ENCODE measurements at places on chromosomes 2 and 18. TPM values are rescaled to one million over a fixed set of nuclear protein-coding genes. Genes with fewer than 3 reads are reported as not detected.

DNA sequence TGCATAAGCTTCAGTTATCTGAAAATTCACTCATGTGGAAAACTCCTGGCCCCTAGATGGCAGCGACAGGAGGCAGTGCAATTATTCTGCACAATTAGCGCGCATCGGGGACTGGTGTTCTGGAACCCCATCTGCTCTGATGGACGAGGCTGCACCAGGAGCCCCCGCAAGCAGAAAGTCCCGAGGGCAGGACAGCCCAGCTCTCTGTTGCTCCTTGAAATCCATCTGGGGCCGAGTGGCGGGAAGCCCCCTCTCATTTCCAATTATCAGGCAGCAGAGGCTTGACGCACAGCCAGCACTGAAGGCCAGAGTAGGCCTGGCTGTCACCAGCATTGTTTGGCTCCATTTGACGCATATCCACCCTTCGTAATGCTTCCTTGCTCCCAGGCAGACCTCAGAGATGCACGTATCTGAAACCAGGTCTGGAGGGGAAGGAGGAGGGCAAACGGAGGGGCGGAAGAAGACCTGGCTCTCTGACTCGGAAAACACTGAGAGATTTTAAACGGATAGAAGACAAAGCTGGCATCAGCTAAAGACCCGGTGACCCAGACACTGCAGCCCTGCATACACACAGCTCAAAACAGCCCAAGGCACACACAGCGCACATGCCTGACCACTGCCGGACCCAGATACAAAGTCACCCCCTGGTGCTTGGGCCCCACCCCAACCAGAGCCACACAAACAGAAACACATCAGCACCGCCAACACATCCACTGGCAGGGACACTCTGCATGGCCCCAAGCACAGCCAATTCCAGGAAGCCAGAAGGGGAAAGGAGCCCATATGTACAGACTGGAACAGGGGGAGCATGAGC, 69.8 kb downstream of the TNS1 start:
- peak overlapping the region; percentile 5 for H3K4me3 ChIP-seq
- no peaks in the 10 kb centered on the region for H3K27me3 ChIP-seq
- H3K27ac ChIP-seq, result peak overlapping the region; percentile 96
- peaks cover 25% of the 10 kb centered on the region for H3K4me1 ChIP-seq
- peak; percentile 78 for DNase-seq

DNA sequence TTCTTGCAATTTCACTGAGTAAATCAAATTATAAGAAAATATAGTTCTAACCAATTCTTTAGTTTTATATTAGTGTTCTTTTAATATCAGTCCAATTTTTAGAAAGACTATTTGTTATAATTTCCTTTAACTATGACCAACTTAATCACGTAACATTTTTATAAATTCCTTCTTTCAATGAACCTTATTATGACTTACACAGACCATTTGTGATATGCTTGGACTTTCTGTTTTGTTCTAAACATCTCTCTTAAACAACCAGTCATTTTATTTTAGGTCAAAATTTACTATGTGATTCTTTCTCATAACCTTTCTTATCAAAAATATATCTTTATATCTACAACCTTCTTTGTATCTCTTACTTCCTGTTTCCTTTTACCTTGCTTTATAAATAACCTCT, 39.5 kb upstream of the DYNAP start:
- DNase-seq, result no peak
- H3K4me1 ChIP-seq, result no peaks in the 10 kb centered on the region
- H3K36me3 ChIP-seq, result no peaks in the 10 kb centered on the region
- H3K27me3 ChIP-seq, result no peaks in the 10 kb centered on the region
- H3K27ac ChIP-seq, result no peak overlapping the region

GRCh38 chr2:119338272-119338671, 28.4 kb downstream of the C2orf76 start:
- no peaks in the 10 kb centered on the region for H3K4me1 ChIP-seq
- no peaks in the 10 kb centered on the region for H3K27me3 ChIP-seq
- no peak overlapping the region for H3K4me3 ChIP-seq

- no peak overlapping the region for H3K4me3 ChIP-seq
- peak overlapping the region; percentile 9 for H3K27ac ChIP-seq
- no peaks in the 10 kb centered on the region for H3K36me3 ChIP-seq
- no peaks in the 10 kb centered on the region for H3K27me3 ChIP-seq
These were observed 105.0 kb upstream of the STK17B start for GRCh38 chr2:196276421-196276820.

DNA sequence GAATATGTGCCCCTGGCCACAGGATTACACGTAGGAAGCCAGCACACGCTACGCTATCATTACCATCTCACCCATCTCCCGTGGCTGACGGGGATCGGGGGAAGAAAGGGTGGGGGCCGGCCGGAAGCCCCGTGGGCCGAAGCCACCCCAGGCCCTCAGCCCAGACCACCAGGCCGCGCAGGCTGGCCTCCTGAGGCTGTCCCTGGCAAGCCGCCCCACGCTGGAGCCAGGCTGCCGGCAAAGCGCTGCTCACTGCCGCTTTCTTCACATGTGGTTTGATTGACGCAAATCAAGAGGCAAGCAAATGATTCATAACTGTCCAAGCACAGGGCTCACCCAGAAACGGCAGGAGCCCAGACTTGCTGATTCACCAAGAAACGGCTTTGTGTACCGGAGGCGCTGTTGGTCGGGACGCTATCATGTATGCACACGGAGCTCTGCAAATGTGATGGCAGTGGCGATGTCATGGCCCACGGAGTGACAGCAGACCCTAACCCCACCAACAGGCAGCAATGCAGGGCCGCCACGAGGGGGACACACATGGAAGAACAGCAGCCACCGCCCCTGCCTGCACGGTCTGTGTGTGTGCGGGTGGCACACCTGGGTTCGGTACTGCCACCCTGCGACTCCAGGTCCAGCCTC, 125.7 kb downstream of the HDAC4 start:
- H3K36me3 ChIP-seq, result no peaks in the 10 kb centered on the region
- peak overlapping the region; percentile 58 for H3K27ac ChIP-seq
- no peaks in the 10 kb centered on the region for H3K27me3 ChIP-seq
- H3K4me1 ChIP-seq, result peaks cover 5% of the 10 kb centered on the region
- peak; percentile 47 for DNase-seq

DNA sequence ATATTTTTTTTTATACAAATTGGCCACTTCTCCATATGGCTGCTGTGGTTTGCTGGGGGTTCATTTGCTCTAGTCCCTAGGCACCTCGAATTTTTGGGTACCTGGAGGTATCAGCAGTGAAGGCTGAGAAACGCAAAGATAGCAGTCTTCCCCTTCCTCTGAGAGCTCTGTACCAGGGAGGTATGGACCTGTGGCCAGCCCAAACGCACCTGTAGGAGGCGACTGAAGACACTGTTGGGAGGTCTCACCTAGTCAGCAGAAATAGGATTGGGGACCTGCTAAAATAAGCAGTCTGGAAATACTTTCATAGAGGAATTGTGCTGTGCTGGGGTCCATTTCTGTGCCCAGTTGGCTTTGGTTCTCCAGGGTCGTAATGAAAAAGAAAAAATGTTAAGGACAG, 292.2 kb upstream of the CYP26B1 start:
- H3K4me1 ChIP-seq, result no peaks in the 10 kb centered on the region
- no peaks in the 10 kb centered on the region for H3K27me3 ChIP-seq
- H3K36me3 ChIP-seq, result no peaks in the 10 kb centered on the region
- no peak for DNase-seq
- no peak overlapping the region for H3K27ac ChIP-seq

DNA sequence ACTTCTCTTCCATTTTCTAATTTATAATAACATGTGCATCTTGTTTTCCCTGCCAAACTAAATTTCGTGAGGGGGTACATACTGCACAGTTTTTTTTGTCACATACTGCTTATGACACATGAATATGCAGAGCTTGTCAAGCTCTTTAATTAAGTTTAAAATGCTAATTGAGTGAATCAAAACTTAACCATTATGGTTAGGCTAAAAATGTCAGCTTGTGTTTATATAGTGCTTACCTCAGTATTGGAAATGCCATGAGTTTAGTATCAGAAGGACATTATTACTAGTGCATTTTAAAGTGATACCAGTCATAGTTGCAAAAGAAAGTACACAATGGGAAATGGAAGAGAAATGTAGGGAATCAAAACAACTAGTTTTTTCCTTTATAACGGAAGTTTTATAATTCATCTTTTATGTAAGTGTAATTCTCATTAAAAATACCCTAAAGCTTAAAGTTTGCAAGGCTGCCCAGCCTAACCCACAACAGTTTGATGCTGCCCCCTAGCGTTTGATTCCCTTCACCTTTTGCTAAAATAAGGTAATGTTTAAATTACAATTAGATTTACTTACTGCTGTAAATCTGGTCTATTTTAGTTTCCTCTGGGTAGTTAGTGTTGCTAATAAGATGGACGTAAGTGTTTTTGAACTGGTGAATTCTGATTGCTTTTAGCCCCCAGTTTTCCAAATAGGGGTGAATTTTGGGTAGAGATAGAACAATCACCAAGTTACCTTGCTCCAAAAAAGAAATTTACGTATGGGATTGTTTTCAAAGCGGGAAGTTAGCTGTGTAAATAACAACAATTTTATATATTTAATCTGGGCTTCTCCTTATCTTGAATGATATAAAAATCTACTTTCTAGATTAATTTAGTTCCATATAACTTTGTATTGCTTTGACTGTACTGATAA, 3.2 kb downstream of the SLC39A10 start:
- peak; percentile 55 for DNase-seq
- H3K4me3 ChIP-seq, result peak overlapping the region; percentile 100
- no peaks in the 10 kb centered on the region for H3K27me3 ChIP-seq
- H3K4me1 ChIP-seq, result no peaks in the 10 kb centered on the region
- peak overlapping the region; percentile 100 for H3K27ac ChIP-seq
- H3K36me3 ChIP-seq, result no peaks in the 10 kb centered on the region

DNA sequence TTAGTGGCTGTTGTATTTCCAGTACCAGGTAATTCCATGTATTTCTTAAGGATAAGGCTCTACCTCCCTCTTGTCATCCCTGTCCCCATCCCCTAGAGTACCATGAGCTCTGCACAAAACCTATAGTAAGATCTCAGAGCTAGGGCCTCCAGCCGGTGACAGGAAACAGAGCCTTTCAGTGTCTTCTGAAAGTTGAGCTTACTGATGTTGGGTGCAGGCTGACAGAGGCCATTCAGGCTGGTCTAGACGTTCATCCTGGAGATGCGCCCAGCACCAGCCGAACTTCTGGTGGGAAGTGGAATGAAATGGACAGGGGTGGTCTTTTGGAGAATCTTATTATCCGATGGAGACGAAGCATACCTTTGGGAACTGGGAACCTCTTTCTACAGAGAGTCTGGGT, 16.7 kb upstream of the LYPD6B start:
- H3K4me3 ChIP-seq, result no peak overlapping the region
- no peak overlapping the region for H3K27ac ChIP-seq
- DNase-seq, result no peak
- H3K27me3 ChIP-seq, result no peaks in the 10 kb centered on the region

- H3K4me3 ChIP-seq, result no peak overlapping the region
- H3K36me3 ChIP-seq, result no peaks in the 10 kb centered on the region
- H3K27me3 ChIP-seq, result no peaks in the 10 kb centered on the region
- no peak for DNase-seq
- H3K27ac ChIP-seq, result no peak overlapping the region
These were observed 94.2 kb upstream of the STPG4 start for GRCh38 chr2:47249157-47249900.

GRCh38 chr18:37694516-37694915, 128.9 kb upstream of the CELF4 start:
- H3K36me3 ChIP-seq, result no peaks in the 10 kb centered on the region
- DNase-seq, result no peak
- no peaks in the 10 kb centered on the region for H3K27me3 ChIP-seq

- no peaks in the 10 kb centered on the region for H3K36me3 ChIP-seq
- DNase-seq, result no peak
- no peak overlapping the region for H3K4me3 ChIP-seq
- H3K4me1 ChIP-seq, result peaks cover 32% of the 10 kb centered on the region
- H3K27me3 ChIP-seq, result no peaks in the 10 kb centered on the region
These were observed 16.0 kb downstream of the CYRIA start for GRCh38 chr2:16649353-16650286.

- H3K27me3 ChIP-seq, result no peaks in the 10 kb centered on the region
- no peaks in the 10 kb centered on the region for H3K4me1 ChIP-seq
- no peak overlapping the region for H3K27ac ChIP-seq
- H3K36me3 ChIP-seq, result no peaks in the 10 kb centered on the region
- peak overlapping the region; percentile 74 for H3K4me3 ChIP-seq
These were observed 1.9 kb downstream of the PRKRA start for GRCh38 chr2:178448968-178449661.

DNA sequence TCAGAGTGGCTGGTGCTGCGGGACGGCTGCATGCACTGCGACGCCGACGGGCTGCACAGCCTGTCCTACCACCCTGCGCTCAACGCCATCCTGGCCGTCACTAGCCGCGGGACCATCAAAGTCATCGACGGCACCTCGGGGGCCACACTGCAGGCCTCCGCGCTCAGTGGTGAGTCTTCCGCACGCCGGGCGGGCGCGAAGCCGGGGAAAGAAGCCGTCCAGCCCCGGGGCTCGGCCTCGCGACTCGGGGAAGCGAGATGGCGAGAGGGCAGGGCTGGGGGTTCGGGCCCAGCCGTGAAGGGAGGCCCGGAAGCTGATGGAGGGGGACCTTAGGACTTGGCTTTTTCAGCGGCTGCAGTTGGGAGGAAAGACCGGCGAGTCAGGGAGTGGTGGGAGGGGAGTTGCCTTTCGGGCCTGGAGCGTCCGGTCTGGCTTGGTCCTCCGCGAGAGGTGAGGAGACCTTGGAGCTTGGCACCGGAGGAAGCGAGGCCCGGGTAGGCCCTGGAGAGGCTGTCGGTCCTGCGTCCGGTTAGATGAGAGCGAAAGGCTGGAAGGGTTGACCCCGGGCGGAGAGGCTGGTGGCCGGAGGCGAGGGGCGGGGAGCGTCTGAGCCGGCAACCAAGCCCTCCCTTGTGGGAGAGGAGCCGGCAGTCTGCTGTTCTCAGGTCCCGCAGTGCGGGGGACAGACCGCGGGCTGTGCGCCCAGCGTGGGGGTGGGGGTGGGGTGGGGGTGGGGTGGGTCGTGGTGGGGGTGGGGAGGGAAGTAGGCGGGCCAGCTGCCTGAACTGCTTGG, 691 bp downstream of the BIRC6 start:
- H3K27me3 ChIP-seq, result no peaks in the 10 kb centered on the region
- no peak for DNase-seq
- peaks cover 10% of the 10 kb centered on the region for H3K4me1 ChIP-seq
- no peaks in the 10 kb centered on the region for H3K36me3 ChIP-seq
- H3K4me3 ChIP-seq, result peak overlapping the region; percentile 97
- H3K27ac ChIP-seq, result peak overlapping the region; percentile 97

GRCh38 chr2:88351249-88351601, 101.3 kb downstream of the FOXI3 start:
- no peaks in the 10 kb centered on the region for H3K27me3 ChIP-seq
- H3K27ac ChIP-seq, result peak overlapping the region; percentile 13
- no peak for DNase-seq
- H3K36me3 ChIP-seq, result no peaks in the 10 kb centered on the region
- H3K4me3 ChIP-seq, result peak overlapping the region; percentile 62
- H3K4me1 ChIP-seq, result no peaks in the 10 kb centered on the region

DNA sequence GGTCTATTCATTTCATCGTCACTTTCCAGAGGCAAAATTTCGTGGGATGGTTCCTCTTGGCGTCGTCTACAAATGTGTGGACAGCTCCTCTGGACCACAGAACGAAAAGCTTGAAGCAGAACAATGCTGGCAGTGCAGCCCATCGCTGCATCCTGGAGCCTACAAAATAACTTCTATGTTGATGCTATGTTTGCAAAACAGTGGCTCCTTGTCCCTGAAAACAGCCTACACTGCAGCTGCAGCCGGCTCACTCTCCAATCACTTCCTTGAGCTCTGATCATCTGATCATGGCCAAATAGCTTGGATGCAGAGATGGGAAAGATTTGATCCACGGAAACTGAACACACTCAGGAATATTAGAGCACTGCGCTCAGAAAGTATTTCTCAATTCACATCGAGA, 60.0 kb downstream of the DOCK10 start:
- H3K4me1 ChIP-seq, result no peaks in the 10 kb centered on the region
- no peaks in the 10 kb centered on the region for H3K27me3 ChIP-seq
- H3K27ac ChIP-seq, result no peak overlapping the region
- DNase-seq, result no peak
- H3K4me3 ChIP-seq, result peak overlapping the region; percentile 28

Gene NLRC4
- 2.6 TPM for total RNA-seq

Gene SLC23A3
- 2.0 TPM for total RNA-seq

Gene NOP58
- total RNA-seq, result 96.2 TPM

Gene PIEZO2
- total RNA-seq, result 26.2 TPM

Gene BCL2
- 41.3 TPM for total RNA-seq

Gene SH3RF3
- 3.2 TPM for total RNA-seq

Measured in breast epithelium (tissue), 4 donors.